ENCODE measurements at places on chromosomes 6 and 20. TPM values are rescaled to one million over a fixed set of nuclear protein-coding genes. Genes with fewer than 3 reads are reported as not detected.
A peak's percentile ranks its signal among the peaks of the same experiment; 100 is the strongest.

DNA sequence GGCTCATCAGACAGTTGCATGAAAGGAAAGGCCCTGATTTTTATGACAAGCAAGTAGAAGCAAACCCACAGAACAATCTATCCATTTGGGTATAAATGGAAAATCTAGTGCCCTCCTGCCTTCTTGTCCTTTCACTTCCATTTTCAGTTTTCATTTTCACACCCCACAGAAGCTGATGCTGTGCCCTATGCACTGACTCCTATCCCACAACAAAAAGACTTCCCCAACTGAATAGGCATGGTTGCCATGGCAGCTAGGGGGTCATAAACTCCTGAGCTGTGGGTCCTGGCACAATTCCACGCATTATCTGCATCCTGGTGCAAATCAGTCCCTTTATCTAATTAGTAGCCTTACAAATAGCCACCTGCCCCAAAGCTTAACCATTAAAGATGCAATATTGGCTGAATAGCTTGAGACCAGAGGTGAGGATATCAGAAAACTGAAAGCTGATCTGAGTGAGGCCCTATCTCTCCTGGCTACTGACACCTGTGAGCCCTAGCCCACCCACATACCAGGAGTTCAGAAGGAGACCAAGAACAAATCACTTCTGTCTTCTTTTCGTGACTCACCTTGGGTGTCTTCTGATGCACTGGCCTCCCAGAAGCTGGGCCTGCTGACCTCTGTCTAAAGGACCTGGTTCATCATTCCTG, 34.9 kb upstream of the HEY2 start:
- DNase-seq = no peak

DNA sequence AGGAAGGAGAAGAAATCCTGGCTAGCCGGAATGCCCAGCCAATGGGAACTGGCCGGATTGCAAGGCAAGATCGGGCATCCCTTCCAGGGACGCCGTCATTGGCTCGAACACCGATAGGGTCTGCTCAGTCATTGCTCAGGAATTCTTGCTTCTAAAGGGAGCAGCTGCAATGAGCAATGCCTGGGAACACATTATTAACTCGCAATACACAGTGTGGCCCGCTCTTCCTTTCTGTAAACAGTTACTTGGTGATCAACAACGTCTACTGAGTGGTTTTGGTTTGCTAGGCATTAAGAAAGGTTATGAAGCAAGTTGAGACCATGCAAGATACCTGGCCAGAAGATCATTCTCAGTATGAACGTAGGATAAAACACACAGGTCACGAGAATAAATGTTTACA, 165.4 kb upstream of the CITED2 start:
- DNase-seq = no peak

- no peak for DNase-seq
Measured at GRCh38 chr6:42125231-42125630, 17.2 kb downstream of the C6orf132 start.

GRCh38 chr6:97361286-97361685, 78.3 kb upstream of the MMS22L start:
- no peak for DNase-seq

DNA sequence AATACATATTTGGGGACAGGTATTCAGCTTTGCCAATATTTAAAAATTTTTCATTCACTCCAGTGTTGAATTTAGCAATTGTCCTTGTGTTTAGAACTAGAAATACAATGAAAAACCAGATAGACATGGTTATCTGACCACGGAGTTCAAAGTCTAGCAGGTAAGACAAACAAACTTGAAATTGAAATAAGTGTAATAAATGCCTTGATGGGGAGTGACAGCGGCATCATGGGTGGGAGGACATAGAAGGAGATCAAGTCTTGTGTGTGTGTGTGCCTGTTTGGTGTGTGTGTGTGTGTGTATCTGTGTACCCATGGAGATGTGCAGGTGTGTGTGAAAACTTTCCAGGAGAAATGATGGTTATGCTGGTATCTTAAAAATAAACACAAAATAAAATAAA, 750.0 kb upstream of the CITED2 start:
- no peak for DNase-seq

- peak; percentile 73 for DNase-seq
Measured at GRCh38 chr6:36666826-36667591, 11.5 kb upstream of the CDKN1A start.

DNA sequence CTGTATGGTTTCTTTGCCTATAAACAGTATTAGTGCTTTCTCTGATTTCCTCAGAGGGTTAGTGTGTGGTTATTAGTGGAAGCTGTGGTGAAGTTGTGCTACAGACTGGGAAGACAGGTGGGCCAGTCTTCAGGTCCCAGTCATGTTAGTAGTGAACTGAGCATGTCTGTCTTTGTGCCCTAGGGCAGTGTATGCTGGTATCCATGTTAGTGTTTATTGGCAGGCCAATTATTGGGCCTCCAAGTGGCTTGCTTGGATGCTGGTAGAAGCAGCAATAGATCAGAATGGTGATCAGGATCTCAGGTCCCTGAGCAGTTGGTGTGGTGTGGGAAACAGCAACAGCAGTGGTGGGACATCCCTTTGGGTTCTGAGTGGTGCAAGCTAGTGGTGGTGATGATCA, 137.6 kb downstream of the OTOR start:
- DNase-seq = no peak

DNA sequence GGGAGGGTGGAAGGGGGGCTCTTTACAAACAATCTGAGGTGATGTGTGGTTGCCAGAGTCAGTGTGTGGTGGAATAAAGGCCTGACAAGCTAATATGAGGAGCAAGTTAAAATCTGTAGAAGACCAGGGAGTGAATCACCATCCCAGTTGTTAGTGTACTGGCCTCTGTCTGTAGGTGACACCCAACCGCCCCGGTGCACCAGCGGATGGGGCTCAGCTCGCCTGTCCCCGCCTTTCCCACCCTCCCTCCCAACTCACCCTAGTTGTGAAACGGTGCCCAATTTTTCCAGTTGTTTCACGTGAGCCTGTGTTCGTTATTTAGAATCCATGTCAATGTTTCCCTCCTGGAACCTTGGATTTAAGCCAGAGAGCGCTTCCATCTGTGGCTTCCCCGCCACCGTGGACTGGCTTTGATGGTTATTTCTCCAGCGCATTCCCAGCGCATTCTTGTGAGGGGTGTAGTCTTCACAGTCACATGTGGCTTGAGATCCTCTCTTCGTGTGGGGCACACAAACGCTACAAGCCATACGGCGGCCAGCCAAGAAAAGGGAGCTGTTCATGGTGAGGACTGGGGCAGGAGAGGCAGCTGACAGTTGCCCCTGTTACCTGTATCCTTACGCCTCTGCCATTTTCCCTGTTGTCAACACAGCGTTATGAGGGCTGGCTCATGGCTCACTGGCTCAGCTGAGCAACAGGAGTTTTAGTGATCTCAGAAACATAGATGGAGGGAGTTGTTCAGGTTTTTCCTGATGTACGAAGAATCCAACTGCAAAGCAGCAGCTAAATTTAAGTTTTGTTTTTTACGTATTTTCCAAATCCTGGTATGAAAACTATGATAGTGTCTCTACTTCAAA, 137.6 kb downstream of the ZDHHC14 start:
- no peak for DNase-seq

- DNase-seq = no peak
Measured at GRCh38 chr20:37387519-37388269, 41.8 kb downstream of the SRC start.

GRCh38 chr20:16273812-16274555, 299.3 kb downstream of the KIF16B start:
- DNase-seq = no peak

DNA sequence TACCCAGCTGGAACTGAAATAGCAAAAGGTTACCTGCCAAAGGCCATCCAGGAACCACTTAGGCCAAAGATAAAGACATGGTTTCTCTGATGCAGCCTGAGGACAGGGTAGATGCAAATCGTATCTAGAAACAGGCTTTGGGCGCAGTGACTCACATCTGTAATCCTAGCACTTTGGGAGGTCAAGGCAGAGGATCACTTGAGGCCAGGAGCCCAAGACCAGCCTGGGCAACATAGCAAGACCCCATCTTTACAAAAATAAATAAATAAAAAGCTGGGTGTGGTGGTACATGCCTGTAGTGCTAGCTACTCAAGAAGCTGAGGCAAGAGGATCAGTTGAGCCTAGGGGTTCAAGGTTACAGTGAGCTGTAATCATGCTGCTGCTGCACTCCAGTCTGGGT, 52.9 kb upstream of the RNF144B start:
- DNase-seq = no peak

GRCh38 chr6:51494342-51494741, 593.1 kb downstream of the PKHD1 start:
- no peak for DNase-seq

GRCh38 chr6:36757206-36757605, 59.6 kb downstream of the RAB44 start:
- no peak for DNase-seq

DNA sequence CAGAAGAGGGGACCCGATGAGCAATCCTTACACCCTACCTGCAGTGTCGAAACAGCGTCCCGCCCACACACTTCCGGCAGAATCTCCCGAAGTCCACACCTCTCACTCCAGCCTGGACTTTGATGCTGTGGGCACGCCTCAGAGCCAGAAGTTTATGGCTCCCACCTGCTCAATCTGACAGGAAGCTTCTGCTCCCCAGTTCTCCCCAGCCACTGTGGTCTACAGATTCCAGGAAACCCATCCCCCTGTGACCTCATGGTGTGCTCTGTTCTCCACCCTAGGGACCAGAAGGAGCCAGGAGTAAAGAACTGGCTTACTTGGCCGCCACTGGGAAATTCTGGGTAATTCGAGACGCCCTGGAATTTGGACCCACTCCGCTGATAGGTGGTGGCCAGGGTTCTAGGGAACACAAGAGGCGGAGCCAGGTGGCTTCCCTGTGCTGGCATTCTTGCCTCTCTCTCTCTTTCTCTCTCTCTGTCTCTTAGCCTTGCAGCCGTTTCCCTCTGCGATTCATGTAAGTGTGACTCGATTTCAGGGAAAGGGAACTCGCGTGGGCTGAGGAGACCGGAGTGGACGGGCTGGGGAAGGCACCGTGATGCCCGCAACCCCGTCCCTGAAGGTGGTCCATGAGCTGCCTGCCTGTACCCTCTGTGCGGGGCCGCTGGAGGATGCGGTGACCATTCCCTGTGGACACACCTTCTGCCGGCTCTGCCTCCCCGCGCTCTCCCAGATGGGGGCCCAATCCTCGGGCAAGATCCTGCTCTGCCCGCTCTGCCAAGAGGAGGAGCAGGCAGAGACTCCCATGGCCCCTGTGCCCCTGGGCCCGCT, at the start of gene TRIM15:
Gene TRIM15 (plus strand): TSS at position 457 of the 828 bp plus-strand sequence. CDS start 139 bp downstream, at position 596.
- DNase-seq = peak; percentile 13

- no peak for DNase-seq
Measured at GRCh38 chr6:84910906-84911607, 146.7 kb upstream of the TBX18 start.

Gene DEF6
- total RNA-seq = 0.19 TPM

Gene RUNX2
- 0.09 TPM for total RNA-seq

Gene RAET1E
- total RNA-seq = not detected

Gene CLPSL2
- not detected for total RNA-seq

Gene AVP
- not detected for total RNA-seq

Gene NRM
- 12.4 TPM for total RNA-seq

Gene TUBB1
- total RNA-seq = not detected

Gene EPPIN
- not detected for total RNA-seq
